Activated CD4-positive, alpha-beta T cell treated with anti-CD3 and anti-CD28 coated beads for 24 hours (primary cell): ENCODE measurements at places on chromosomes 11 and 22.

- DNase-seq, result no peak
Measured at GRCh38 chr11:114438303-114438702, 964 bp upstream of the REXO2 start.

GRCh38 chr11:77118971-77119370 lies 9.1 kb upstream of the MYO7A start:
- DNase-seq, result no peak

DNA sequence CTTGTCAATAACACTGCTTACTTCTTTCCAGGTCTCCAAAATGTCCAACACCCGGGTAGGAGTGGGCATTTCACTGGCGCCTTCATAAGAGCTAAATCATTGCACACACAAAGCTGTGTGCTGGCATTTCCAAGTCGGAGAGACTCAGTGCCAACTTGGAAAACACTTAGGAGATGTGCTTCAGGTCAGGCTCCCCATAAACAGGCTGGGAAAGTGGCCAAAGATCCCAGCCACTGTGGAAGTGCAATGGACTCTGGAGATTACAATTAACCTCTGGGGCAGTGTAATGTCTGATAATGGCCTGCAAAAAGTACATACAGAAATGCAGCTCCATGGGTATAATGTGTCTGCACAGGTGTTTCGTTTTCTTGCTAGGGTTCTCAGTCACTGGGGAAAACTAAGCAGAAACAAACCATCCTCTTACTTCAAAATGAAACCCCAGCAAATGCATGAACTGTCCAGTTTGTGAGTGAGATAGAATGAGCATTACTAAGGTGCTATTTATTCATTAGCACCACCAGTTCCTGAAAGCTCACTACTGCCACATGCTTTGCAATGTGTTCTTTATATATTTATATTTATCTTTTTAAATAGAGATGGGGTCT lies 79.0 kb downstream of the ABTB2 start:
- no peak for DNase-seq

DNA sequence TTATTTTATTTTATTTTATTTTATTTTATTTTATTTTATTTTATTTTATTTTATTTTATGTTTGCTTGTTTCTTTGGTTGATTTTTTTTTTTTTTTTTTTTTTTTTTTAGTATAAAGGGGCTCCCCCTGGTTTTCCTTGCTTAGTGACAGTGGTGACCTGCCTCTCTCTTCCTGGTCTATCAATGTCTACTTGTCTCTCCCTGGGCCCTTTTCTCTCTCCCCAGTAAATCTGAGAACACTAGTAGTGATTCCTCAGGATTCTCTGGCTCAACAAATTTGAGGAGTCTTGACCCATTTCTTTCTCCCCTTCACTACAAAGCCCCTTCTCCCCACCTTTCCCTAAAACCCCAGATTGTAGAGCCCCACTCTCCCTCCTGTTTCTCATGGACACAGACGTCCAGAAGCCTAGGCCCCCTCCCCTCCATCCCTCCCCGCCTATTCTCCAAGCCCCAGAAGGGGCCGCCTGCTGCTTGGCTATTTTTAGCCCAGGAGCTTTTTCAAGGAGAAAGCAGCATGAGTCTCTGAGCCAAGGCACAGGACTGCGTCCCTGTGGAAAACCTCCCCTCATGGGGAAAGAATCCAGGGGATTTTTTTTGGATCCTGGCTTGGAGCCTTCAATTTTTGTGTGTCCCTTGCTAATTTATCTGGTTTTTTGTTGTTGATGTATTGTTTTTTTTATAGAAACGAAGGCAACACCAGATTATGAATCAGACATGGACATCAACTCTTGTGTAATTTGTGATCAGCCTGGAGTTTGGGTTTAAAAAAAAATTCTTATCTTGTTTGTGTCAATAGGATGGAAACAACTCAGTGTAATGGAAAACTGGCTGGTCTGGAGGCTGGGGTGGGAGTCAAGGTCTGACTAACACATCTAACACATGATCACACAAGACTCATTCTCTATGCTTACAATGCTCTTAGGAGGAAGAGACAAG lies 17.5 kb upstream of the ACCSL start:
- no peak for DNase-seq

GRCh38 chr11:126711977-126712625 lies 288.5 kb downstream of the KIRREL3 start:
- no peak for DNase-seq

- DNase-seq, result no peak
Measured at GRCh38 chr22:30371981-30372380, 15.2 kb downstream of the CCDC157 start.

DNA sequence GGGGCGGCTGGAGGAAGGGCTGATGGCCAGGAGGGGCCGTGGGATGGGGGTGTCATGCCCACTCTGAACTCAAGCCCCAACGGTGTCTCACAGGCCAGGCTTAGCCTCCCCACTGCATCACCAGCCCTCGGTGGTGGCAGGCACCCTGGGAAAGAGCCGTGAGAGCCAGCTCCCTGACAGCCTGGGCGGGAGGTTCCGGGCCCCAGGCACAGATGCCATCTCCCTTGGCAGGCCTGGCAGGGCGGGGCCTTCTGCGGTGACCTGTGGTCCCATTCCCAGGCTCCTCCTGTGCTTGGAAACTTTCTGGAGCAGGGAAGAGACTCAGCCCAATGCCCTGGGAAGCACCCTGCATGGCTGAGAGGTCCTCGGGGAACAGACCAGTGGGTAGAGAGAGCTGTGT lies 4.8 kb downstream of the PHLDA2 start:
- DNase-seq, result no peak

DNA sequence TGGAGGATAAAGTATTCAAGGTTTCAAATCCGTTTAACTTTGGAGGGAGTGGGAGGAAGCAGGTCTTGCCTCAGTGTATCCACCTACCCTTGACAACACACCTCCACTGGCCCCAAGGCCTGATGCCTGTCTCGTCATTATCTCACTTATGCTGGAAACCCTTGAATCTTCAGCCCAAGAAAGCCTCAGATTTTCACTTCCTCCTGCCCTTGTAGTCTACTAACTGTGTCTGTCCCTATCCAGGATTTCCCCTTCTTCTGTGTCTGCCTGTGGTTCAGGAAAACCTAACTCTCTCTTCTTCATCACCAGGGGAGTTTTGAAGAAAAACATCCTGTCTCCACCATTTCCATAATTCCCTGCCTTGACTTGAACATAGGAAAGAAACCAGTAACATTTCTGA lies 56.1 kb downstream of the SYT9 start:
- DNase-seq, result no peak

- no peak for DNase-seq
Measured at GRCh38 chr11:128234143-128234542, 353.2 kb downstream of the ETS1 start.

DNA sequence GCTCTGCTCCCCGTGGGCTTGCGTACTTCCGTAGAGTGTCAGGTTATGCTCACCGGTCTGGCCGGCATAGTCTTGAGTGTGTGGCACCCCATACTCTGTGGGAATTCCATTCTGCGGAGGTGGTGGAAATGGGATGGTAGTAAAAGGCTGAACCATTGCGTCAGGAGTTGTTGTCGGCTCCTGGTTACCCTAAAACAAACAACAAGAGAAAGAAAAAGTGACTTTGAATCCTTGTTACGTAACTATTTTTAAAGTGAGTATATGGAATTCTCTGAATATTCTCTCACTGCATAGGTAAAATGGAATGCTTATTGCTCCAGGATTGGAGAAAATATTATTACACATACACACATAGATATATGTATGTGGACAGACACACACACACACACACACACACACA lies 92.1 kb downstream of the APOL5 start:
- no peak for DNase-seq

DNA sequence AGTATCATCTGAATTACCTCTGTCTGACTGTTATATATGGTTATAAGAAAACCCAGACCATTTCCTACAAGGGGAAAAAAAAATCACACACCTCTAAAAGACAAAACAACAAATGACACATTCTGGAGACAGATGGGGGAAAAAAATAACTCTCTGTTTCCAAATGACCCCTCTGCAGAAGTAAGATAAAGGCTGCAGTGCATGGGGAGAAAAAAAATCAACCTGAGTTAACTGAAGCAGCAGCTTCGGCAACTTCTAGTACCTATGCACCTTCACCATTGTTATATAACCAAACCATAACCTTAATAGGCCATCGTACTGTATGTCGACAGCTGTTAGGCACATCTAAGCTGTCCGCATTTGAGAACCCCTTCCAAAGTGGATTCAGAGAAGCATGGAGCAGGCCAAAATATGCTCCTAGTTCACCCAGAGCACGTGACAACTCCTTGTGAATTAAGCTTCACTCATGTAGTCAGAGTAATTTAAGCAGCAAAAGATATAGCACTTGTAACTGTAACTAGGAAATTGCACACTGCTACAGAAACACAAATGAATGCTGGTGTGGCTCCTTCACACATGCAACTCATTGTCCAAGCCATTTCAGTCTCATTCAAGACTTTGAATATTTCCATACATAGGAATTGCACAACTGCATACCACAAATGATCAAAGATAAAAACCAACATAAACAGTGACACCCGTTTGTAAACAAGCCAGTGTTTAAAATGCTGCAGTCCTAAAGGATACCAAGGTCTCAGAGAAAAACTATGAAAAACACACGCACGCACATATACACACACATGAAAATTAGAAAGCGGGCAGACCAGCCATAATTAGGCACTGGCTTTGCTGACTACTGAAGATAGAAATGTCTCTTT lies 2.7 kb downstream of the SIK3 start:
- no peak for DNase-seq

DNA sequence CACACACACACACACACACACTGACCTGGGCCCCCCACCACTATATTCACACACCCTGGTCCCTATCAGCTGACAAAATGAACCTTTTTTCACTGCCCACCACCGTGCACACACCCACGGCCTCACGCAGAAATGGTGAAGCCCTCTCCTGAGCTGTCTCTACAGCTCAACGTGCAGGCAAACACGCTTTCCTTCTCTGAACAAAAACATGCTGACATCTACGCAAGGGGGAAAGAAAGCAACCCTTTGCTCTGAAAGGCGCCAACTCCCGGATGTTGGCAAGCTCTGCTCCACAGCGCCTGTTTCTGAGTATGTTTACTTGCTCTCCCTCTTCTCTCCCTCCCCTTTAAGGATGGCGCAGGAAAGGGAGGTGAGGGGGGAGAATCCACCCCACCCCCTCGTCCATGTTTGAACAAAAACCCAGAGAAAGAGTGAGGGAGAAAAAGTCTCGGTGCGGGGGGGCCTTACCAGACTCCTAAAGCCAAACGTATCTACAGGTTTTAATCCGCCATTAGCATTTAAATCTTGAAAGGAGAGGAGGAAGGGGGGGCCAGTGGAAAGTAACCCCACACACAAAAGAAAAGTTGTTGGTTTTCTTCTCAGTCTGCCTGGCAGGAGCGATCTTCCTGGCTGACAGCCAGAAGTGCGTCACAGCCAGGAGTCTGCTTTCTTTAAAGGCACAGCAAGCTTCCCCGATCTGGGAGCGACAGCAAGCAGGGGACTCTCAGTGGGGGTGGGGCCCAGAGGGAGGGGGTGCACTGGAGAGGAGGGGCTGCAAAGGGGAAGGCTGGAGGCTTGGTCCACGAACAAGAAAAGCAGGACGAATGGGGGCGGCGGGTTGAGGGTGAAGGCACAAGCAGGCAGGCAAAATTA lies 39.6 kb downstream of the NUMA1 start:
- DNase-seq, result peak; percentile 50

DNA sequence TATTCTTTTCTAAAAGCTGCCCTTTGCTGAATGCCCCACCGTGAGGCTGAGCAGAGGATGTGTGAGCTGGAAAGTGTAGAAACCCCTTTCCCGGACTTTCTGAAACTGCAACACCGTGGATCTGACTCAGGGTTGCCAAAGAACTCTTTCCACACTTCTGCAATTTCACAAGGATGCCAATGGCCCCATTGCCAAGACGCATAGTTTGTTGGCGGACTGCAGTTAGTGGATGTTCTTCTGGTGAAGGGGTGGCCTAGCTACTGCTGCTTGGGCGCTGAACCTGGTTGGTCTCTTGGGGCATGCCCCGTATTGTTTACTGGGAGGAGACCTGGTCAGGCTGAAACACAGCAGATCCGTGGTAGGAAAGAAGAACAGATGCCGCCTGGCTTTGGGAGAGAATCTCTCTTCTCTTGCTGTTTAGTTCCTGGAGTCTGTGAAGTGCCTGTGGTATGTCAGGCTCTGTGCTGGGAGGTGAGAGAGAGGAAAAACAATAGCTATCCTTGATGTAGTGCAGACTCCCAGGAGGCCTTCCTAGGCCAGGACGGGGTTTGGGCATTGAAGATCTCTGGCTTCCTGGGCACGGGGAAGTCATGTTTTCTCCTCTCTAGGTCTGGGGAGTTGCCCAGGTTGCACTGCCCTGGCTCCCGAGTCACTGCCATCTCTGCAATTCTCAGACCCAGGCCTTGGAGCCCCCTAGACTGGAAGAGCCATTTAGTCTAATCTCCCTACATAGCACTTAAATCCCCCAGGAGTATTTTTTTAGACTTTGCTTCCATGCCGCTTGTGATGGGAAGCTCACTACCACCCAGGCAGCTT lies 26.9 kb downstream of the CD82 start:
- no peak for DNase-seq

DNA sequence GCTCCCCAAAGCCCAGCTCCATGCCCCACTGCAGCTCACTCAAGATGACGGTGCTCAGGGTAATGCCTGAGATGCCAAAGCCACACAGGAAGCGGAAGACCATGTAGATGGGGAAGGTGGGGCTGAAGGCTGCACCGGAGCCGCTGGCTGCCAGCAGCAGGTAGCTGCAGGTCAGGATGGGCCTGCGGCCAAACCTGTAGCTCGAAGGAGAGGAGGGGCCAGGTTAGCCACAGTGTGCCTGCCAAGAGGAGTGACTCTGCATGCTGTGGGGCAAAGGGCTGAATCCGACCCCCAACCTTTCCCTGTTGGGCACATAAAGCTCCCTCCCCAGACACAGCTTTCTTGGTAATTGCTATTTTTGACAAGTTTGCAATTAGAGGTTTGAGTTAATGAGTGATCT lies 14.9 kb upstream of the SLC22A6 start:
- no peak for DNase-seq
